ENCODE measurements at places on chromosomes 6 and 20.

- DNase-seq: no peak
Observed at GRCh38 chr20:54090230-54091119, 20.1 kb upstream of the BCAS1 start.

- no peak for DNase-seq
Observed at GRCh38 chr6:140858381-140858971, 1274.2 kb upstream of the GJE1 start.

GRCh38 chr6:108013787-108014439 is 55.9 kb upstream of the SEC63 start:
- no peak for DNase-seq

DNA sequence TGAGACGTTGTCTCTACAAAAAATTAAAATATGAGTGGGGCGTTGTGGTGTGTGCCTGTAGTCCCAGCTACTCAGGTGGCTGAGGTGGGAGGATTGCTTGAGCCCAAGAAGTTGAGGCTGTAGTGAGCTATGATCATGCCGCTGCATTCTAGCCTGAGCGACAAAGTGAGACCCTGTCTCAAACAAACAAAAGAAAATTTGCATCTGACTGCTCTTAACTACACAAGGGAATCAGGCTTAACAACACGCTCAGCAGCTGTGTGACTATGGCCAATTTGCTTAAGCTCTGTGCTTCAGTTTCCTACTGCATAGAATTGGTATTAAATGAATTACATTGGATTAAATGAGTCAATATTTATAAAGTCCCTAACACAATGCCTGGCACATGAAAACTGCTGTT is 24.3 kb upstream of the MRPS10 start:
- DNase-seq: no peak

- DNase-seq: no peak
Observed at GRCh38 chr6:22556266-22556665, 13.1 kb upstream of the HDGFL1 start.

DNA sequence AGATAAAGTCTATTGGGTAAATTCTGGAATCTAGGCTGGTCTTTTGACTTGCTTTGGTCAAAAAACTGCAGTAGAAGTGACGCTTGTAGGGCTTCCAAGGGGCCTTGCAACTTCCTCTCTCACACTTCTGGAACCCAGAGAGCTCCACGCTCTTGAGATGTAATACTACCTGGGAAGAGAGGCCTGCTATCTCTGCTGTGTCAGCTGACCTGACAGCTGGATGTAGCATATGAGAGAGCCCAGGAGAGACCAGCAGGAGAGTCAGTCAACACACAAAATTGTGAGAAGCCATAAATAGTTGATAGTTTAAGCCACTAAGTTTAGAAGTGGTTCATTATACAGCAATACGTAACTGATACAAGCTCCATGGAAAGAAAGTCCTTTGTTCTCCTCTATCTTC is 7.8 kb upstream of the RSPO3 start:
- DNase-seq: no peak

GRCh38 chr20:21583486-21584168 is 69.8 kb upstream of the NKX2-2 start:
- DNase-seq: no peak

- no peak for DNase-seq
Observed at GRCh38 chr6:25253351-25253750, 25.8 kb upstream of the CARMIL1 start.

DNA sequence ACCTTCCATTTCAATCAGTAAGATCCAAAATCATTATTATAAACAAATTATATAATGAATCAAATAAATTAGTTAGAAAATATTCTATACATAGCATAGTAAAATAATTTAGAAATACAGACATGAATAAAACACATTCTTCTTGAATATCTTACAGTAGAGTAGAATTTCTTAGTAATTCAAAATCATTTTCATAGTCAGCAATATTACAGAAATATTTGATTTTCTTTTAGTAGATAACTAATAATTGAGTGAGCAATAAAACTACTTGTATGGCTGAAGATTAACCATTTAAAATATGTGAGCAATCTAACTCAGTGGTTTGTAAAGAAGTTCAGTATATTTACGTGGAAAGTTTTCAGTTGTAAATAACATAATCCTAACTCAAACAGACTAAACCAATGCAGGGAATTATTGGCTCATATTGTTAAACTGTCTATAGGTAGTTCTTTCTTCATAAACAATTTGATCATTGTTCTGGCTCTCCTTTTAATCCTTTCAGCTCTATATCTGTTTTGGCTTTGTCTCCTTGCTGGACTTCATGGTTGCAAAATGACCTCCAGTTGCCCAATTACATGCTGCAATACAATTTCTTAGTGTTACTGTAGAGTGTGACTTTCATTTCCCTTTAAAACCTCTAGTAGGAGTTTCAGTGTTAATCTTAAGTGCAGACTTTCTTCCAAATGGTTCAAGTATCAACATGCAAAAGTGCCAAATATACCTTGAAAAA is 307.5 kb downstream of the EYS start:
- no peak for DNase-seq

GRCh38 chr6:158068893-158069799 is 87.5 kb downstream of the SYNJ2 start:
- no peak for DNase-seq

DNA sequence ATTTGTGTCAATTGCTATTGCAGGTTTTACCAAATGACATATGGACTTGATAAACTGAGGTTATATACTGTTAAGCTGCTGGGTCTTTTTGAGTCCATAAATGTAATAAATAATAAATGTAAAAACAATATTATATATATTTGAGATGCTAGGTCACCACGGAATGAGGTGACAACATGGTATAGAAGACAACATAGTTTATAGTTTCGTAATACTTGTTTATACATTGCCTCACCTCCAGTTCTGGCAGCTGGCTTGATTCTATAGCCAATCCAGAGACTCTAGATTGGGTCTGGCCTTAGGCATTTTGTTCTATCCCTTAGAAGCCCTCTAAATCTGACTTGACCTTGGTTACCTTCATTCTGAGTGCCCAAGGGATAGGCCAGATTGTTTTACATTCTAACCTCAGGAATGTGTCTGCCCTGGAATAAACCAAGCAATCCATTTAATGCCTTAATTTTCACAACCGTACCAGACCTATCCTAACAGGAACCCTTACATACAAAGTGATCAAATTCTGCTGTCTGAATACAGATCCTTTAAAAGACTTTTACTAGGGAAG is 61.5 kb upstream of the STXBP5 start:
- no peak for DNase-seq

DNA sequence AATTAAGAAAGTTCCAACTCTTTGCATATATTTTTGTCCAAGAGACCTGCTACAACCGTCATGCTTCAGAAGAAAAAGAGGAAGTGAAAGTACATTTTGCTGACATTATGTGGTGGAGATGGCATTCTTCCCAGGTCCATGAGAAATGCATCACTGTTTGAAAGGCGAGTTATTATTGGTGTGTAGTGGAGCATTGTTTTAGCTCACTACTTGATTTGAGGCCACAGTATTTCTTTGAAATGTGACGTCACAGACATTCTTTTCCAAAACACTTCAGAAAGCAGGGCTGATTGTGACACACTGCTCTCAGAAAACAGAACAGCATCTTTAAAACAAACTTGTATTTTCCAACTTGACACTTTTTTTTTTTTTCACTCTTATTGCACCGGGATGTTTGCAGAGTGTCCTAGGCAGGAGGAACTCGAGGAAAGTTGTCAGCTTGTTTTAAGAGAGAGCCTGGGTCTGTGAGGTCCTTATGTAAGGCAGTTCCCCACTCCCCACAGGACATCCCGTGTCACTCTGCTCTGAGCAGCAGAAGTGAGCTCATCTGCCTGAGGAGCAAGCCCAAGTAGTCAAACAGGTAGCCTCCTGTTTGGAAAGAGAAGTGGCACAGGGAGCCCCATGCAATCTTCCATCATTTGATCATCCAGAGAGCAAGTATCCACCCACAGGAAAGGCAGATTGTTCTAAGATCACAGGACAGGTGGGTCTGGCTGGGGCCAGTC is 1.1 kb downstream of the SPTLC3 start:
- DNase-seq: no peak

GRCh38 chr6:45434381-45434700 is 56.6 kb upstream of the SUPT3H start:
- DNase-seq: no peak

- no peak for DNase-seq
Observed at GRCh38 chr20:41415191-41415590, 48.6 kb upstream of the EMILIN3 start.

DNA sequence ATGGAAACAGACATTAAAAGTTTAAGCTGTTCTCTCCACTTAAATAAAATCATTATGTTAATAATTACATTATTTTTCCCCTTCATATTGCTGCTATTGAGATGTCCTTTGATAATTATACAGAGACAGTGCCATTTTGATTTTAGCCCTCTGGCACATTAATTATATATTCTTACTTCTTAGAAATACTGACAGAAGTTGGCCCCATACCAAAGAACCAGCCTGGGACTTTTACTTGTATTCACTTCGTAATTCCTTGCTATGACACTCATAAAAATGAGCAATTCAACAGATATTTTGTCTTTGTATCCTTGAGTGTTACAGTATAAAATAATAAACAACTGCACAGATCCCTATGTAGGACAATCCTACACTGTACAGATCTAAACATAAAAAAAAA is 743.7 kb downstream of the TBC1D32 start:
- no peak for DNase-seq

DNA sequence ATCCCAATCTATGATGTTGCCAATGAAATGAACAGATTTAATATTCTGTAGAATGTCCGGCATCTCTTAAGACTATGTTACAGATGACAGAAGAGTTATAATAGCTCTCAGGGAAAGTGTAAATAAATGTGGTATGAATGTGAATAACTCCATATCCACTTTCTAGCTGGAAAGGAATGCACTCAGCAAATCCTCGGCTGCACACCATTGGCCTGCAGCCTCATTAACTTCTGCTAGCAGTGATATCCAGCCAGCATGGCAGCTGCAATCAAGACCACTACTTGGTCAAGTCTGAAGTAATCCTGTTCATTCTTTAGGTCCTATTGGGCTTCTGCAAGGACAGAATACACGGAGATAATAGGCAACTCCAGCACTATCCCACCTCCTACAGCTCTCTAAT is 17.3 kb upstream of the MICA start:
- DNase-seq: no peak

GRCh38 chr6:10315658-10316372 is 99.1 kb downstream of the TFAP2A start:
- DNase-seq: no peak

DNA sequence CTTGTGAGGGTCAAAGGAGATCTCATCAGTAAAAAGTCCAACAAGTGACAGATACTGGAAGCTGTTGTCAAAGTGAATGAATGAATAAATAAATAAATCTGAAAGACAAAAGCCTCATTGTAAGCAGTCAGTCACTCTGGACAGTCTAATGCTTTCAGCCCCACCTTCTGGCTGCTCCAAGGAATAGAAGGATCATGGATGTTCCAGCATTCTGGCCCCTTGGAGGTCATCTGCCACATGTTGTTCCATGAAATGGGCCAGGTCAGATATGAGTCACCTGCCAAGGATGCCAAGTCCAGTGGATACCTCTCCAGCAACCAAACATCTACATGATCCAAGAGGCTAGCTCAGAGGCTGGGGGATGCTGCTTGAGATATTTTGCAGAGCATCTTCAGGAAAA is 185.6 kb downstream of the BMP7 start:
- no peak for DNase-seq

GRCh38 chr20:32019156-32019510 is 8.9 kb downstream of the CCM2L start:
- DNase-seq: no peak

DNA sequence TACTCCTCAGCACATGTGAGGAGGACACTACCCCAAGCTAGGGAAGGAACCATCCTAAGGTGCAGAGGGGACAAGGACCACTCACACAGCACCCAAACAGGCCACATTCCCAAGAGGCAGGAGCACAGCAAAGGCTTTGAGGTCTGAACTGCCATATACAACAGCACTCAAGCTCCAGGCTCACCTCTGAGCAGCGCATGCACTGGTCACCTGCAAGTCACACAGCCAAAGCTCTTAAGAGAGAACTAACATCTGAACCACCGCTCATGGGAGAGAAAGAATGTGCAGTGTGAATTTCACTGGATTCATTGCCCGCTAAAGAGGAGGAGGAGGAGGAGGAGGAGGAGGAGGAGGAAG is 31.0 kb downstream of the NPEPL1 start:
- DNase-seq: no peak

DNA sequence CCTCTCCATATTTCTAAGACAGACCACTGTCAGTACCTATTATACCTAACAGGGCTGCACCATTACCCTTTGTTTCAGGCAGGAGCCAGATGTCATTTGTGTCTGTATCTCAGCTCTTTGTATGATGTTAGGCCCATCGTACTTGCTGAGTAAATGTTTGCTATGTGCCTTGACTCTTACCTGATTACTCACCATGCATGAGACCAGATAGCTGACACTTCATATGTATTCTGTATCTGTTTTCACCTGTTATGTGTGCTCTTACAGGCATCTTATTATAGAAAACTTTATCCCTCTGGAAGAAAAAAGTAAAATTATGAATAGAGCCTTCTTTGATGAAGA is 31.7 kb upstream of the ASXL1 start:
- no peak for DNase-seq

DNA sequence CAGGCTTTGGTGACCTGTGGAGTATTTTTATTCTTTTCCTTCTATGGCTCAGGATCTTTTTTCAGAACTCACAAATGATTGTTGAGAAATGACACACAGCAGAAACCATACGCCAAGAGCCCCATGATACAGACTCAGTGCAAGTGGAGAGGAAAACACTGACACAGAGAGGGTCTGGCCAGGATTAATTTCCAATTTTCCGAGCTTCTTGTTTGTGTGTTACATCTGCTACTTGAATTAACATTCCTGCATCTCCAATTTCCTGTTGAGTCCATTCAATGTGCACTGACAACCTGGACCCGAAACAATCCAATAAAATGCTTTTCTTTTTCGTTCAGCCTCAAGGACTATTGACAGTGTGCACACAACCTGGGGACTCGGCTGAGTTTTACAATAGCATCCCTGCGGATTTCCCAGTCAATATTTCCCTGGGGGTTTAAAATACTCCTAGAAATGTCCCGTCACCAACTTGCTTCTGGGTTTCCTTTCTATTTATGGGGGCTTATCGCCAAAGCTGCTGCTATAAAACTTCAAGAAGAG is 4.9 kb upstream of the MLN start:
- no peak for DNase-seq

- DNase-seq: no peak
Observed at GRCh38 chr20:46006022-46006705, 2.5 kb upstream of the MMP9 start.

- DNase-seq: no peak
Observed at GRCh38 chr6:100946021-100946540, 65.0 kb upstream of the ASCC3 start.

DNA sequence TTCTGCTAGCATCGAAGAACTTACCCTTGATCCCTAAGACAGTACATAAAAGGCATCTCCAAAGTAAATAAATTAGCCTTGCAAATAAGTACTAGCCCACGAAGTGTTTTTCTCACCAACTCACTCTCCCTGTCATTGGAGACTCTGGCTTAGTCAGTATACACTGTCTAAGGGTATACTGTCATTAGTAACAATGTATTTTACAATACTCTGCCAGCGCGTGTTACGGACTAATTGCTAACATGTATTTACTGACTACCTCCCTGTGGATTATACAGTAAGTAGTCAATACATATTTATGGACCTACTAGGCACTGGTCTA is 72.1 kb downstream of the NFATC2 start:
- no peak for DNase-seq
